Ascending aorta (tissue), 2 donors: ENCODE measurements at places on chromosomes 3 and 15. TPM values are rescaled to one million over a fixed set of nuclear protein-coding genes. Genes with fewer than 3 reads are reported as not detected.

DNA sequence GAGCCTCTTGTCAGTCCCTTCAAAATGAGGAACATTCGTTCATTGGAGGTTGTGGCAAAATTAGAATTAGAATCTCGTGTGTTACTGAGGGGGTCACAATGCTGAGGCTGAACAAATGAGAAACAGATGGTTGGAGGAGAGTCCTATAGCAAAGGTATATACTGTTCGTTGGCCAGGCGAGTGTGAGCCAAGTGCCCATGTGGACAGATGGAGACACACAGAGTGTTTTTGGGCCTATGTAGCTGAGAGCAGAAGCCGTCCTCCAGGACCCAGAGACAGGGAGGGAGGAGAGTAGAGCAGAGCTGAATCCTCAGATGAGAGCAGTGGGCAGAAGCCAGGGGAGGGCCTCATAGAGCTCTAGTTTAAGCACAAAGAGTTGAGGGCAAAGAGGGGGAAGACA, 98.9 kb downstream of the NR1D2 start:
- no peak for DNase-seq

DNA sequence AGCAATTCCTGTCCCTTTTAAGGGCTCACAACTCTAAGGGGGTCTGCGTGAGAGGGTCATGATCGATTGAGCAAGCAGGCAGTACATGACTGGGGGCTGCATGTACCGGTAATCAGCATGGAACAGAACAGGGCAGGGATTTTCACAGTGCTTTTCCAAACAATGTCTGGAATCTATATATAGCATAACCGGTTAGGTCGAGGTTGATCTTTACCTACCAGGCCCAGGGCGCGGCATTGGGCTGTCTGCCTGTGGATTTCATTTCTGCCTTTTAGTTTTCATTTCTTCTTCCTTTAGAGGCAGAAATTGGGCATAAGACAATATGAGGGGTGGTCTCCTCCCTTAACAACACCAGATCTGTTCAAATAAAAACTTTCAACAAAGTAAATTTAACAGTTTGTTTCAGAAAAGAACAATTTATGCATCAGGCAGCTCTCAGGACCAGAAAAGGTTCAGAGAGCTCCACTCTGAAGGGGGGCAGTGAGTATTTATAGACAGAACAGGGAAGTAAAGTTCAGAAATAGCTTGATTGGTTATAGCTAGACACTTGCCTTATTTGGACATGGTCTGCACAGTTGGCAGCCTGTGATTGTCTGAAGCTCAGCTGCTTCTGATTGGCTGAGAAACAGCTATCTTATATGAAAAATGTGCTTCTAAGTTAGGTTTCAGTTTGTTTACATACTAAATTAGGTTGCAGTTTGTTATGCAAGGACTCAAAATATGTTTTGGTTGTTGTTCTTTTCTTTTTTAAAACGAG, 17.2 kb upstream of the B4GALT4 start:
- no peak for DNase-seq

GRCh38 chr15:87343966-87344365, 912.6 kb downstream of the NTRK3 start:
- no peak for DNase-seq

DNA sequence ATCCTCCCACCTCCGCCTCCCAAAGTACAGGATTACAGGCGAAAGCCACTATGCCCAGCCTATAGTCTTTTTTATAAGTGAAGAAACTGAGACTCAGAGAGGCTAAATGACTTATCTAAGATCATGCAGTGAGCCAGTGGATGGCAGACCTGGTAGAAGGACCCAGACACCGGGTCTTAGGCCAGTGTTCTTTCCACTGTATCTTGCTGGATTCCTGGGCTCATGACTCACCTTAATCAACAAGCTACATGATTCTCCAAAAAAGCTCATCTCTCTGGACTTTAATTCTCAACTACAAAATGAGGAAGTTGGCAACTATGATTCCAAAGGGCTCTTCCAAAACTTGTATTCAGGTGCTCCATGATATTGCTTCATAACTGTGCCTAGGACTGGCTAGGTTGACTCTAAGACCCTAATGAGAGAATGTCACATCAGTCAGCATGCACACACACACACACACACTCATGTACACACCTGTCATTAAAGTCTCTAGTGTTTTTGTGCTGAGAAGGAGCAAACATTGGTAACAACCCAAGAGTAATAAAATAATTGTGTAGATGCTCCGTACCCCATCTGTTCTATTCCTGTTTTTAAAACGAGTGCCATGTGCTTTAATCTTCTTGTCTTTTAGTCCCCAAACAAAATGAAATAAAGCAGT, 89.7 kb upstream of the SLC4A7 start:
- DNase-seq: no peak

ILDR1 gene
- total RNA-seq: not detected

RNU5B-1 gene
- total RNA-seq: not detected

SACM1L gene
- total RNA-seq: 7.2 TPM

GRCh38 chr15:92963794-92964193, 63.7 kb downstream of the CHD2 start:
- DNase-seq: no peak

AMIGO3 gene
- total RNA-seq: 0.43 TPM

DNA sequence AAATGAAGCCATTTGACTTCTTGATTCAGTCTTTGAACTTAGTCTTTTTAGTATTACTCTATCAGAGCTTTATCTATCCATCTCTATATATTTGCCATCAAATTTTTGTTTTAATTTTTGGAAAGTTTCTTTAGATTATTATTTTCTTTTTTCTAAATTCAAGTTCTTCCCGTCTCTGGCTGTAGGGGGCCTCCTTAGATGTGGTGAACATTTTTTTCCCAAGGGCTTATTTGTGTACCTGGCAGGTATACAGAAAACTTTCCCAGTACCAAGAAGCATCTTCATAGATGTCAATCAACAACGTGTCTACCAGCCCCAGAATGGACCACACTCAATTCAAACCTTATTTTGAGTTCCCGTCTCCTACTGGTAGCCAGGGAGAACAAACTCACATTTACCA, 486.8 kb upstream of the CNTN4 start:
- no peak for DNase-seq
